Neural crest cell (in vitro differentiated cells): ENCODE measurements at places on chromosomes 7 and 10. TPM values are rescaled to one million over a fixed set of nuclear protein-coding genes. Genes with fewer than 3 reads are reported as not detected.

- no peak overlapping the region for H3K4me3 ChIP-seq
- DNase-seq: no peak
- peaks cover 2% of the 10 kb centered on the region for H3K36me3 ChIP-seq
- H3K4me1 ChIP-seq: no peaks in the 10 kb centered on the region
- no peak overlapping the region for H3K27ac ChIP-seq
- no peaks in the 10 kb centered on the region for H3K27me3 ChIP-seq
These were observed 263.1 kb upstream of the CXCL12 start for GRCh38 chr10:44647877-44648542.

DNA sequence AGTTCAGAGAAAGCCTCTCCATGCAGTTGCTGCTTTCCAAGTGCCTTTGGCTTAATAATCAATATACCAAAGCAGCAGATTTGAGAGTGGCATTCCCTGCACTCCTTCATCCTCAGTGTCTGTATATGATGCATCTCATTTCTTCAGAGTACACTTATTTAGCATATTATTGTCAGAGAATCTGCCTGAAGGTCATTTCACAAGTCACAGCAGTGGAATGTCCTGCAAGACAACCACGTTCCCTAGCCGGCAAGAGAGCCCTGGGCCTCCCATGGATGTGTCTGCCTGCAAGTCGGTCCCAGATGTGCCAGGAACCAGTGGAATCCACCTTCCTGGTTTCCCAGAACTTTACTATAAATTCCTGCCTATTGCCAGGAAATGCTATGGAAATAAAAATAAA lies 289.4 kb upstream of the IGFBP3 start:
- no peaks in the 10 kb centered on the region for H3K27me3 ChIP-seq
- no peak overlapping the region for H3K4me3 ChIP-seq
- H3K27ac ChIP-seq: no peak overlapping the region
- H3K36me3 ChIP-seq: no peaks in the 10 kb centered on the region

- peaks cover 34% of the 10 kb centered on the region for H3K27me3 ChIP-seq
- no peak overlapping the region for H3K4me3 ChIP-seq
- H3K36me3 ChIP-seq: no peaks in the 10 kb centered on the region
- DNase-seq: peak; percentile 53
- H3K27ac ChIP-seq: no peak overlapping the region
- H3K4me1 ChIP-seq: peaks cover 7% of the 10 kb centered on the region
These were observed 224.4 kb downstream of the PTPRN2 start for GRCh38 chr7:158362912-158363905.

DNA sequence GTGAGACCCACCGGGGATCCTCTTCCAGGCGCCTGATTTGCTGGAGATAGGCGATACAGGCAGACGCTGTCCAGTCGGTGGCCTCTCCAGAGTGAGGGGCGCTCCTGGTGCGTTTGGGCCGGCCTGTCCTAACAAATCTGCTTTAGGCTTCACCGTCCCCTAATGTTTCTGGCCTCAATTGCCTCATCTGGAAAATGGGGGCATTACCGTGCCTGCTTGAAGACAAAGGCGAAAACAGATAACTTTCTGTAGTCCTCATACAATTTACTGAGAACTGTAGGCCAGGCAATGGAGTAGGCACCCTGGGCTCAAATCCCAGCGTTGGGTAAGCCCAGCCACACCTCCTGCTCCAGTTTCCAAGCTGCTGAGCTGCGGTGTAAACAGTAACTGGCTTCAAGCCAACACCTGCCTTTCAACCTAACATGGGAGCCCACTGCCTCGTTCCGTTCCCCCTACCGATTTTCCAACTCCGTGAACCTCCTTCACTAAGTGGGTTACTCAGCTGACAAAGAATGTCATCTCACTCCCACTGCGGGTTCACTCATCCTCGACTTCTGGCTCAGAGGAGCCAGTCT lies 589 bp upstream of the ZFAND4 start:
- peaks cover 2% of the 10 kb centered on the region for H3K27me3 ChIP-seq
- DNase-seq: no peak
- peak overlapping the region; percentile 82 for H3K4me3 ChIP-seq
- H3K4me1 ChIP-seq: peaks cover 23% of the 10 kb centered on the region
- H3K27ac ChIP-seq: peak overlapping the region; percentile 78
- H3K36me3 ChIP-seq: peaks cover 3% of the 10 kb centered on the region

GRCh38 chr10:111206521-111206920 lies 129.7 kb downstream of the ADRA2A start:
- no peak for DNase-seq
- no peak overlapping the region for H3K4me3 ChIP-seq
- H3K27me3 ChIP-seq: peaks cover 4% of the 10 kb centered on the region
- no peaks in the 10 kb centered on the region for H3K4me1 ChIP-seq

GRCh38 chr7:121038717-121039509 lies 50.4 kb downstream of the CPED1 start:
- DNase-seq: no peak
- no peaks in the 10 kb centered on the region for H3K27me3 ChIP-seq
- H3K27ac ChIP-seq: no peak overlapping the region
- peaks cover 8% of the 10 kb centered on the region for H3K4me1 ChIP-seq

DNA sequence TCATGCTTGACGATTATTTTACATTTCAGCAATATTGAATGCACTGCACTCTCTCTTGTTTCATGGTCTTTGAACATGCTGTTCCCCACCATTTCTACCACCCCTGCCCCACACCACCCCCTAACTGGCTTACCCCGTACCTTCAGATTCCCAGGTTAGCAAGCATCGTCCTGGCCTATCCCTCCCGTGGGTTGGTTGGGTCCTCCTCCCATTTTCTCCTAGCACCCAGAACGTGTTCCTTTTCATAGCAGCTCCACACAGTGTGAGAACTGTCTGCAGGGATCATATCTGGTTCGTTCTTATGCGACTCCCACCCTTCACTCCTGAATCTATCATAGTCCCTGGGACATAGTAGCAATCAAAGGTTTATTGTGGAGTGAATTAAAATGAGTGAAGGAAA lies 48.6 kb downstream of the C10orf90 start:
- no peak for DNase-seq
- no peak overlapping the region for H3K4me3 ChIP-seq

GRCh38 chr7:111954474-111955381 lies 251.5 kb downstream of the DOCK4 start:
- no peak overlapping the region for H3K4me3 ChIP-seq
- H3K4me1 ChIP-seq: peaks cover 27% of the 10 kb centered on the region
- no peaks in the 10 kb centered on the region for H3K27me3 ChIP-seq
- no peaks in the 10 kb centered on the region for H3K36me3 ChIP-seq
- no peak for DNase-seq

DNA sequence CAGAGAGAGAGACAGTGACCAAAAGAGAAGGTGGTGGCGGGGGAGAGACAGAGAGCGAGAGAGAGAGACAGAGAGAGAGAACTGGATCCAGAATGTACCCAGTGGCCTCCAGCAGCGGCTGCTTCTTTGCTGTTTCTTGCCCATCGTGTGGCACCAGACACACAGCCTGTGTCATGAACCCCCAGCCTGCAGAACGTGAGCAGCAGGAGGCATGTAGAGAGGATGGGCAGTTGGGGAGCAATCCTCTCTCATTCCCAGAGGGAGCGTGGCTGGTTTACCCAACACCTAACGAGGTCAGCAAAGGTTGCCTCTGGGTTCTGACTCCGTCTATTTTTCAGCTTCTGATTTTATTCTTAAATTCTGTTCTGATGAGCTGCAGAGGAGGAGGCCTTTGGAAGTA lies 168.1 kb downstream of the ADARB2 start:
- no peak overlapping the region for H3K27ac ChIP-seq
- H3K27me3 ChIP-seq: peaks cover 23% of the 10 kb centered on the region
- peaks cover 6% of the 10 kb centered on the region for H3K36me3 ChIP-seq
- peaks cover 16% of the 10 kb centered on the region for H3K4me1 ChIP-seq
- DNase-seq: no peak

- H3K27ac ChIP-seq: no peak overlapping the region
- no peak for DNase-seq
- H3K4me1 ChIP-seq: peaks cover 26% of the 10 kb centered on the region
- H3K36me3 ChIP-seq: peaks cover 3% of the 10 kb centered on the region
- H3K4me3 ChIP-seq: no peak overlapping the region
- H3K27me3 ChIP-seq: no peaks in the 10 kb centered on the region
These were observed 65.2 kb downstream of the DLG5 start for GRCh38 chr10:77861366-77861765.

GRCh38 chr10:33809732-33810131 lies 475.3 kb upstream of the NRP1 start:
- no peak for DNase-seq
- H3K27ac ChIP-seq: no peak overlapping the region
- no peak overlapping the region for H3K4me3 ChIP-seq
- H3K27me3 ChIP-seq: no peaks in the 10 kb centered on the region
- no peaks in the 10 kb centered on the region for H3K36me3 ChIP-seq

GRCh38 chr10:12428447-12429135 lies 79.2 kb downstream of the CAMK1D start:
- H3K36me3 ChIP-seq: no peaks in the 10 kb centered on the region
- no peaks in the 10 kb centered on the region for H3K27me3 ChIP-seq
- H3K27ac ChIP-seq: no peak overlapping the region
- DNase-seq: no peak

GRCh38 chr10:97475936-97476594 lies 22.2 kb downstream of the MMS19 start:
- H3K4me3 ChIP-seq: no peak overlapping the region
- no peak for DNase-seq
- H3K36me3 ChIP-seq: peaks cover 18% of the 10 kb centered on the region
- no peak overlapping the region for H3K27ac ChIP-seq
- H3K4me1 ChIP-seq: peaks cover 6% of the 10 kb centered on the region

- no peaks in the 10 kb centered on the region for H3K27me3 ChIP-seq
- H3K36me3 ChIP-seq: no peaks in the 10 kb centered on the region
- no peak overlapping the region for H3K27ac ChIP-seq
These were observed 37.2 kb upstream of the TARP start for GRCh38 chr7:38310591-38311101.

- H3K36me3 ChIP-seq: no peaks in the 10 kb centered on the region
- no peaks in the 10 kb centered on the region for H3K4me1 ChIP-seq
- no peak overlapping the region for H3K4me3 ChIP-seq
- H3K27me3 ChIP-seq: peaks cover 13% of the 10 kb centered on the region
These were observed 30.5 kb downstream of the GOLGA7B start for GRCh38 chr10:97880109-97880508.

The SERPINE1 gene
- 0.07 TPM in 1 of 2 replicates, not detected in the other for total RNA-seq

The SLC25A28 gene
- total RNA-seq: 28.4 and 40.2 TPM in 2 replicates

The LLCFC1 gene
- total RNA-seq: not detected in 2 replicates

The PCLO gene
- total RNA-seq: 3.5 TPM in 2 replicates

The SORCS1 gene
- total RNA-seq: 8.2 and 9.1 TPM in 2 replicates

The ZNF425 gene
- 4.9 and 5.8 TPM in 2 replicates for total RNA-seq

The OPN4 gene
- not detected in 2 replicates for total RNA-seq

The PRLHR gene
- not detected in 2 replicates for total RNA-seq

The HEPACAM2 gene
- not detected in 2 replicates for total RNA-seq
